ENCODE measurements at places on chromosomes 6 and 20.
A peak's percentile ranks its signal among the peaks of the same experiment; 100 is the strongest.

- no peak for DNase-seq
Observed at GRCh38 chr6:94026575-94026974, 607.2 kb upstream of the EPHA7 start.

DNA sequence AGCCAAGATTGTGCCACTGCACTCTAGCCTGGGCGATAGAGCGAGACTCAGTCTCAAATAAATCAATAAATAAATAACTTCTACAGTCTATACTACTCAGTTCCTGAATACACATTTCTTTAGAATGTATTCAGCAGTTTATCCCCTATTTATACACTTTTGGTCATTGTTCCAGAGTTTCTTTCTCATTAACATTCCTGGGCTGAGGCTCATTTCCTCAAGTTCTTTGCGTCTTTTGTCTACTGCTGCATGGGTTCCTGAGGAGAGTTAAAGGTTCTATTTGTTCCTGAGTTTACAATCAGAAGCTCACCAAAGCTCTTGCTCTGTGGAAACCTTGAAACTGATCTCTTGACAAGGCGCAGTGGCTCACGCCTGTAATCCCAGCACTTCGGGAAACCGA is 37.7 kb upstream of the SASH1 start:
- no peak for DNase-seq

DNA sequence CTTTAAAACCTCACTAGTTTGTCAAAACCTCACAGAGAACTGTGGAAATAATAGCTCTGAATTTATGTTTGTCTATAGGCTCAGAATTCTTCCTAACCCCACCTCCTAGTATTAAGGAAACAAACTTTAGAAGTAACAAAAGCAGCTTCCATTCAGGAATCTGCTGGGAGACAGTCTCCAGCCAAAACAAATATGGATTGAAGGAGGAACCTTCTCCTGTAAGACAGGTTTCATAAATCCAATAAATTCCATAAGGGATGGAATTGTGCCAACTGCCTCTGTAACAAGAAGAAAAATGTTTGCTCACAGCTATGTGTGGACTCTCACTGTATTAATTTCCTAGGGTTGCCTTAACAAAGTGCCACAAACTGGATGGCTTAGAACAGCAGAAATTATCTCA is 7.5 kb downstream of the SYCP2 start:
- no peak for DNase-seq

- DNase-seq, result no peak
Observed at GRCh38 chr6:33017694-33018353, 8.4 kb upstream of the HLA-DOA start.

GRCh38 chr6:167766986-167767714 is 59.6 kb upstream of the AFDN start:
- no peak for DNase-seq

- DNase-seq, result no peak
Observed at GRCh38 chr6:23154159-23154558, 584.8 kb downstream of the HDGFL1 start.

DNA sequence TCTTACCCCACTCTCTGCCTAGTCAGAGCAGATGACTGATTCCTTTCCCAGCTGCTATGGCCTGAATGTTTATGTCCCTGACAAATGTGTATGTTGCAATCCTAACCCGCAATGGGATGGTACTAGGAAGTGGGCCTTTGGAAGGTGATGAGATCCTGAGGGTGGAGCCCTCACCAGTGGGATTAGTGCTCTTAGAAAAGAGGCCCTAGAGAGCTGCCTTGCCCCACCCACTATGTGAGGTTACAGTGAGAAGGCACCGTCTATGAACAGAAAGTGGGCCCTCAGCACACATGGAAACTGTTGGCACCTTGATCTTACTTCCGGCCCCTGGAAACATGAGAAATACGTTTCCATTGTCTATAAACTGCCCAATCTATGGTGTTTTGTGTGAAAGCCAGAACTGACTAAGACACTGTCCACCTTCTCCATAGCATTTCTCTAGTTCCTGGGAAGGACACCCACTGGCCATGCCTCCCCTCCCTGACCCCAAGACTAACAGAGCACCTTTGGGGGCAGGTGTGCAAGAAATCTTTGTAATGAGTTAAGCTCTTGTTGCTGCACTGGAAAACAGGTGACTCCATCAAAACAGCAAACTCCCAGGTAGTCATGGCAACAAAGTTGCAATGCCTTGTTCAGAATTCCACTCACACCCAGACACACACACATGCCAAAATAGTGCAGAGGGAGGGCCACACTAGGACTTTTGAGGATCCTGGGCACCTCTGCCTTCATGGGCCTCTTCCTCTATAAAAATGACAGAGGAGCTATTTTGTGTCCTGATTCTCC is 16.2 kb downstream of the GABRR2 start:
- no peak for DNase-seq

DNA sequence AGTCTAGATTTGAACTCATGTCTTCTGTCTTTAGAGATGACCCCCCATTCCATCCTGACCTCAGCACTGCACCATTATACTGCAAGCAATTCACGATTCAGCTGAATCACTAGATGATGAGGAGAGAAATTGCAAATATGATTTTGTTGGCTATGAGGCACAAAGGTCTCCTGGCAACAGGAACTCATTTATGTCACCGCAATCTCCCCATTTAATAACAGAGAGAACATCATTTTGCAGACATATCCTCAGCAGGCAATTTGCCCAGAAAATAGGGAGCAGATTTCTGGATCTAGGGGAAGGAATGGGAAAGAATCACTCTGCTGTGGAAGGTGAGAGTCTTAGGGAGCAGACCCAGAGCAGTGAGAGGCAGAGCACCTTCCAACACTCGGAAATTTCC is 303.0 kb downstream of the PAX1 start:
- DNase-seq, result no peak

DNA sequence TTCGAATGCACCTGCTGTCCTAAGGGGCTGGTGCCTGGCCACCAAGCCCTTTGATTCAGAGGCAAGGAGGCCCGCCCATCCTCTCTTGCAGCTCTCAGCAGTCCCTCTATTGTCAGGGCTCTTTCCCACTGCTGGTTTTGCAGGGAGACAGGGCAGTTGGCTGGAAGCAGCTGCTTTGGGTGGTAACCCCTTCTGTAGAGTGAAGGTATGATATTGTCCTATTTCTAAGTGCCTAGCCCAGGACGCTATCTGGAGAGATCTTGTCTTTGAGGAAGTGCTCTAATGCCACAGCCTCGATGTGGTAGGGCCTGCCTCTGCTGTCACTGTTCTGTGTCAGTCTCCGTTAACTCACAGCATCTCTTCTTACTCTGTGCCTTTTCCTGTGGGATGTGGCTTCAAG is 5.6 kb downstream of the PLCG1 start:
- DNase-seq, result peak; percentile 55

- DNase-seq, result no peak
Observed at GRCh38 chr6:48184648-48185047, 73.7 kb upstream of the PTCHD4 start.

DNA sequence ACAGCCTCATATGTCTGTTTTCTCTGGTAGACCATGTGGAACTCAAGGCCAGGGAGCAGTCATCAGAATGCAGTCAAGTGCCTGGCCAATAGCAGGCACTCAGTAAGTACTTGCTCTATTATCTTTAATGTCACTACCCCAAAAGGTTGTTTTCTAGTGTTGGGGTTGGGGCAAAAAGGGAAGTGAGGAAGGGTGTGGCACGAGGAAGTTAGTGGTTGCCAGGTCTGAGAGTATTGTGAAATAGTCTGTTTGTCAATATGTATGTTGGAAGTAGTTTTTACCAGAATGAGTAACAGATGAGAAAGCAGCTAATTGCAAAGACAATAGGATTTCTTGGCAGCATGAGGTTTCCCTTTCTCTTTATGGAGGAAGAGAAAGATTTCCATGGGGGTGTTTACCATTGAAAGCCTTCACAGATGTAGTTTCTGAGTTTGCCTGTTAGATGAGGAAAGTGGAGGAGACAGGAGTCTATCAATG is 59.5 kb upstream of the ARMH2 start:
- peak; percentile 76 for DNase-seq

GRCh38 chr6:16765235-16765634 is 4.0 kb upstream of the ATXN1 start:
- no peak for DNase-seq

DNA sequence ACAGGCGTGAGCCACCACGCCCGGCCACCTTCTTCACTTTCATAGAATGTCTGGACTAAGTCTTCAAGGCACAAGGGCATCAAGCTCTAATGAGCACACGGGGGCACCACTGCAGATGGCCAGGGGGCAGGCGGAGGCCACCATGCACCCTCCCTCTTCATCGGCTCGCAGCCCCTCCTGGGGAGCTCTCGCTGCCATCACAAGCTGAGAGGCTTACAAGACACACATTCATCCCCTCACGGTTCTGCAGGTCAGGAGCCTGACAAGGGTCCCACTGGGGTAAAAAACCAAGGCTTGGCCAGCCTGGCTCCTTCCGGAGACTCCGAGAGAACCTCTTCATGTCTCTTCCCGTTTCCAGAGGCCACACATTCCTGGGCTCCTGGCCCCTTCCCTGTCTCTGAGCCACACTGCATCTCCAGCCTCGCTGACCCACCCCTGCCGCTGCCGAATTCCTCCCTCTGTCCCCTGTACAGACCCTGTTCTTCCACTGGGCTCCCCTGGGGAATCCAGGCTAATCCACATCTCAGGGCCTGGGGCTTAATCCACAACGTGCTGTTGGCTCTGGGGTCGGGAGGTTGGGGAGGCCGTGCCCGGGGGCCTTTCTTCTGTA is 19.8 kb downstream of the DLL1 start:
- DNase-seq, result no peak
